ENCODE measurements at places on chromosomes 2 and 18.

DNA sequence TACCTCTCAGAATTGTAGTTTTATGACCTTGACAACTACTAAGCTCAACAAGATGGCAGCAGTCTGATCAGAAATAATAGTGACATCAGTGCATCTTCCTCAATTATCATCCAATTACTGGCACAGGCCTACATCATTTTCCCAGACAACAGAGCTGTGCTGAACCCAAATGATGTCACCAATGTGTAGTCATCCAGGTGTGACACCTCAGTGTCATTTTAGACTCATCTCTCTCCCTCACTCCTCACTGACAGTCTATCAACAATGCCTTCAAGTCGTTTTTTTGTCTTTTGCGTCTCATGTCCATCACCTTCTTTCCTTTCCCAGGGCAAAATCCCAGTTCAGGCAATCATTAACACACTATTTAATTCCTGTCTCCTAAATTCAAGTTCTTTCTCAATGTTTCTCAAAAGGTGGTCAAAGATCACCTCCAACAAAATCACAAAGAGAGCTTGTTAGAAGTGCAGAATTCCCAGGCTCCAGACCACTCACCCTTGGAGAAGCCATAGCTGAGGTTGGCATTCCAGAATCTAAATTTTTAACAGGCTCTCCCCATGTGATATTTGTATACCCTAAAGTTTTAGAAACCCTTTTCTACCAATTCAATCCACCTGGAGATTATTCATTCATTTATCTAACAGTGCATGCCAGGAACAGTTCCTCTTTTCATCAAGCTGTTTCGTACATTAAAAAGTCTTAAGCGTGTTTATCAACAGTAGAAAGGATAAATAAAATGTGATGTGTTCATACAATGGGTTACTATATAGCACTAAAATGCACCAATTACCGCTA, 125.3 kb upstream of the KLF7 start:
- DNase-seq = no peak

DNA sequence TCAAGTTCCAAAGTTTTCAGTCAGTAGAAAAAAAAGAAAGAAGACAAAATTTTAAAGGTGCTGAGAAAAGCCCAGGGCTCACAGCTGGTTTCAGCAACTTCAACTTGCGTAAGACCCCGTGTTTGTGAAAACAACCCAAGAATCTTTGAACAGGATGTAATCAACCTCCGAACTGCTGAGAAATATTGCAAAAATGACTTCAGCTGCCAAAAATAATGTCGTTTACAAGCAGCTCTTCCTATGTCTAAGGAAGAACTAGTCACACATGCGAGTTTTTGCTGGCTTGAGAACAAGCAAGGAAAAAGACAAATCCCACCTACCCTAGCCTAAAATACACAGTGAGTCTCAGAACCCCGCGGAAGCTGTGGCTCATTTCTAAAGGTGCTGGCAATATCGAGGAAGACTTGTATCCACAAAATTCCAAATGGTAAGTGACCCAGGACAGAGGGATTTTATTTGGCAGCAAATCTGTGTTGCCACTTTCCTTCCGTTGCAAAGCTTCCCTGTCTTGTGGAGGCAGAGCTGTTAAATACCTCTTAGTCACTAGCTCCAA, 59.8 kb upstream of the SLC8A1 start:
- DNase-seq = no peak

DNA sequence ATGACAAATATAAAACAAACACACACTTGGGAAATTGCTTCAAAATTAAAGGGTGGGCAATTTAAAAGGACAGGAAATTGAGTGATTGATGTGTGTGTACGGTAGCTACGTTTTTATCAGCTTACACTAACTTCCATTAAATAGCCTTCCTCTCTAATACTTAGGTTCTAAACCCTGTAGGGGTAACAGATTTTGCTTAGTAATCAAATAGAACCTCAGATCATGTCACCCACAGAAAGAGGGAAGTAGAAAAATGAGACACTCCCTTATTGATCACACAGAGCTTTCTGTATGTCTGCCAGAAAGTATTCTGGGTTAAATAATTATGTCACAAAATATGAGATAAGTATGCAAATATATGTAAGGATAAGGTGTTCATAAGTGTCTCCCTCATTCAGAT, 93.3 kb downstream of the ICA1L start:
- no peak for DNase-seq

GRCh38 chr2:189153619-189154018, 25.9 kb downstream of the COL5A2 start:
- no peak for DNase-seq

GRCh38 chr2:166491461-166491860, 2.6 kb downstream of the SCN7A start:
- DNase-seq = no peak

GRCh38 chr2:132420816-132421805, 4.5 kb downstream of the GPR39 start:
- DNase-seq = no peak

- DNase-seq = peak; percentile 13
Measured at GRCh38 chr2:233165895-233166661, 85.4 kb upstream of the ATG16L1 start.

DNA sequence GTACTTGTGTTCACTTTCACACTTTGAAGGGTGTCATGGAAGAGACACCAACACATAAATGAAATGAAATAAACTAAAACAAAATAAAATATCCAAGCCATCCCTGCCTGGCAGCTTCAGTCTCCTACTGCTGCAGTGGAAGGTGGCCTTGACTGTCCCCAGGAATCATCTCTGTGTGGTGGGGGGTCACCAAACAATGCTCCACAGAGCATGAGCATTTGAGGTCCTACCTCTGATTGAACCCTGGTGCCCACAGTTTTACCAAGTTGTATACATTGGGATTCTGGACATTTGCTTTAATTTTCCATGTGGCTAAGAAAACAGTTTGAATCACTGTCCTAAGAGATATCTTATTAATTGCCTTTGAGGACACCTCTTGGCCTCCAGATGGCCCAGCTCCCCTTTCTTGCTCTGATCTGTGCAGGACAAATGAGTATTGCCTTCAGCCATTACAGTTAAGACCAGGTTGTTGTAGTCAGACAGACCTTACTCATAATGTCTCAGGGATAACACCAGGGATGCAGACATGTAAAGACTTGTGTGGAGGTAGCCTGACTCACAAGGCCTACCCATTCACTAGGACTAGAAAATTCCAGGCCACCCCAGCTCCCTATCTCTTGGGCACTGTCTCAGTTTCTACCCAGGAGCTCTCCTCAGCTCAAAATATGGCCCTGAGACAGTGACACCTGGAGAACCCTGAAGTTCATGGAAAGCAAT, 195.0 kb downstream of the MYCN start:
- DNase-seq = no peak

- DNase-seq = no peak
Measured at GRCh38 chr2:171566753-171567152, 44.5 kb downstream of the CYBRD1 start.

GRCh38 chr2:214904634-214905033, 95.2 kb upstream of the BARD1 start:
- no peak for DNase-seq

GRCh38 chr2:64538764-64539433, 14.8 kb downstream of the AFTPH start:
- DNase-seq = no peak

- DNase-seq = no peak
Measured at GRCh38 chr2:213691351-213691750, 407.1 kb downstream of the SPAG16 start.

DNA sequence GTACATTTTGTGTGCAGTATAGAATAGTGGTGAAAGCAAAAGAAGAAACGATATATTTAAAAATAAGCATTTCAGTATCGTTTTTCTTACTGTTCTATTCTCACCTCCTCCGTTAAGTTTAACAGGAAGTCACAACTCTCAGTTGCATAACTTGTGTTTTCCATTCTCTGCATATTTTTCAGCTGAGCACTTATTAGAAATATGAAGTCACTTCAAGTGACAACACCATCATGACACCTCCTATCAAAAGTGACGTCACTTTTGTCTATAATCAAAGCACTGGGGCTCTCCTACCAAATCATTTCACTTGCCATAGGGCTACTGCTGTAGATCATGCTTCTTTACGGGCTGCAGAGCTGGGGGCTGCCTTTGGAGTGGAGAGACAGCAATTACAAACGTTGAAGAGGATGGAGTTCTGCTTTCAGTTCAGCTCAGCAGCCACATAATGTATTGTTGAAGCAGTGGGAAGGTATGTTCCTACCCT, 36.3 kb downstream of the STAT4 start:
- DNase-seq = no peak

- DNase-seq = no peak
Measured at GRCh38 chr2:45816272-45816671, 164.8 kb downstream of the PRKCE start.

GRCh38 chr2:230312638-230313037, 14.4 kb upstream of the SP140L start:
- no peak for DNase-seq

GRCh38 chr2:220646424-220646823, 925.7 kb downstream of the EPHA4 start:
- DNase-seq = no peak

- no peak for DNase-seq
Measured at GRCh38 chr2:234682492-234683228, 185.8 kb upstream of the ARL4C start.

DNA sequence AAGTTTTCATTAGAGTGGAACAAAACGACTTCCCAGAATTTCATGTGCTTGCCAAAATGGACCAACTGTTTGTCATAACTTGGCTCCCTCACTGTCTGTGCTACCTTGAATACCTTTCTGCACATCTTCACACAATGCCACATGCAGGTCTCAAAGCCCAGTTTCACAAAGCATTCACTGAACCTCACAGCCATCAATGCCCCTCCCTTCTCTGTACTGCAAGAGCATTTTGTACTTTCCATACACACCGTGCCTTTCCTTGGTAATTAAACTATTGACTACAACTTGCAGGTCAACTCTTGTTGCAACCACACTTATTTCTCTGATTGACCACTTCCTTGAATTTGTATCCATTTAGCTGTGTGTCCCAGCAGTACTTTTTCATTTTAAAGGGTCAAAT, 50.5 kb downstream of the PAX3 start:
- DNase-seq = no peak

DNA sequence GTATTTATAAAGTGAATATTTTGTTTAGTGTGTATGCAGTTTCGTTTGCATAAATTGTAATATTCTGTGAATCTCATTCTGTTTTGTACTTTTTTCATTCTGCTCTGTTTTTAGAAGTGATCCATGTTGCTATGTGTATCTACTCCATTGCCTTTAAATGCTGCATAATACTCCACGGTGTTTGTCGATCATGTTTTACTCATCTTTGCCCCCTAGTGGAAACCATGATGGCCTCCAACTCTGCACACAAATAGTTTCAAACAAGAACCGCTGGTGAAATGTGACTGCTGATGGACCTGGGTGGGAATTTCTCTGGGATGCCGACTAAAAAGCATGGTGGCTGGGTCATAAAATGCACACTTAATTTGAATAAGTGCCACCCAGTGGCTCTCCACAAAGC, 32.0 kb upstream of the SKOR2 start:
- no peak for DNase-seq

DNA sequence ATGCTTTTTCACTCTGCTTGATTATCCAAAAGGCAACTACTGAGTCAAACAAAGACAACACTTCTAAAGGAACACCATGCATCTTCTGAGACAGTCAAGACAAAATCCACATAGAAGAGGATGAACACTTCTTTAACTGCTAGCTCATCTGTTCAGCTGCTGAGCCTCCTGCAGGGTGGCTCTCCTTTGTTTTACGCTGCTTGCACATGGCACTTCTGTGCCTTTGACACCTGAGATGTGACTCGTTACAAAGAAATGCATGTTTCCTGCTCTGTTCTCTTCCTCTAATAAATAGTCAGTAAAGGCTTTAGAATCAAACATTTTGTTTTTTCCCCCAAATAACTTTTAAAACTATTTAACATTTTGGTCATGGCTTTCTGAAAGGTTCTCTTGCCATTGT, 1129.4 kb downstream of the TDRD15 start:
- no peak for DNase-seq

- no peak for DNase-seq
Measured at GRCh38 chr2:169672406-169672805, 21.8 kb downstream of the CFAP210 start.

DNA sequence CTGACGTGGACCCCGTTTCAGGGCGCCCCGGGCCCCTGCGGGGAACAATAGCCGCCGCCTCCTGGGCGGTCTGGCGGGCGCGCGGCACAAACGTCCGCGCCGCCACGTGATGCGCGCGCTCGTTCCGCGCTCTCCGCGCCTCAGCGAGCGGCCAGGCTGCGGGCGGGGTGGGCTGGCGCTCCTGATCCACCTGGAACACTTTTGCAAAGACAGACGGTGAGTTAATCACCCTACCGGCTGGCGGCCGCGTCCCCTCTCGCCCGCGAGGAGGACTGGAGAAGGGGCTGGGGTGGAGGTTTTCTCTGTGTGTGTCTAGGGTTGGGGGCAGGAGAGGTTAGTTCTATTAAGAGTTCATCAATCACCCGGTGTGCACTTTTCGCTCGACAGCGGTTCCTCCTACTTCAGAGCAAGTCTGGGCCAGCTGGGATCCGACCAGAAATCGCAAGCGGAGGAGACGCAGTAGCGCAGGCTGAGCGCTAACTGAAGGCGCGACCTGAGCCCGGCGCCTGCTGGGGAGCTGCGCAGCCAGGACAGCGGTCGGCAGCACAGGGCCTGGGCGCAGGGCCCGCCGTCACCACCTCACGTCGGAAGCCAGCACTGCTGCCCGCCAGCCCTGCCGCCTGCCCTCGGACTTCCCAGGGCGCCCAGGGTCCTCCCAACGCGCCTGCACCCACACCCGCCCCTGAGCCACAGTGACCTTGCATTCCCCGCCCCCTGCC, 10.3 kb upstream of the HOXD1 start:
- DNase-seq = no peak

GRCh38 chr2:235506291-235506996, 12.6 kb downstream of the AGAP1 start:
- DNase-seq = no peak

- no peak for DNase-seq
Measured at GRCh38 chr2:191234376-191234775, 10.8 kb upstream of the MYO1B start.

GRCh38 chr18:36663312-36663711, 165.5 kb downstream of the TPGS2 start:
- DNase-seq = no peak

DNA sequence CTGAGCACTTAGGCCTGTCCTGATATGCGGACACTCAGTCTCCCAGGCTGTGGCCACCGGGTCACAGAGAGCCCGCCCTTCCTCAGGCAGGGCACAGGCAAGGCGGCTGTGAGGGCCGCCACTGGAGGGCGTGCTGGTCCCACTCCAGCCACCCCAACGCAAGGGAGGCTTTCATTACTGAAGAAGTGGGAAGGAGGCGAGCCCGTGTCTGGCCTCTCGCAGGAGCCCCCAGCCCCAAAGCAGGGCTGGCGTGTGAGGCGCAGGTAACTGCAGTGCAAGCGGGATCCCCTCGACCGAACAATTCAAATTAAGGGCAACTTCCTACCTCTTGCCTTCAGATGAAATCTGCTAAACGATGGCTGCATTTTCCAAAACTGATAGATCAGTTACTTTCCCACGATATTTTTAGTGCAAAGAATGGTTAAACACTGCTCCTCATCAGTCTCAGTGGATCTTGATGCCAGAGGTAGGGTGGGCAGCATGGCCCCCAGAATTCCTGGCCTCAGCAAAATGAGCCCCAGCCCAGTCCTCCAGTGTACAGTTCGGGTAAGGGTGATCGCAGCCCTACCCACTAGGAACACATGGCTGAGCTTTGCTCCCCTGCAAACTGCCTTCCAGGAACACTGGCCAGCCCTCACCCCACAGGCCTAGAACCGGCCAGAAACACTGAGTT, 97.2 kb downstream of the SEPTIN10 start:
- DNase-seq = no peak

GRCh38 chr2:168971261-168971660, 59.9 kb downstream of the ABCB11 start:
- DNase-seq = no peak

GRCh38 chr2:123715467-123715982, 309.6 kb upstream of the CNTNAP5 start:
- no peak for DNase-seq

All from stimulated activated CD8-positive, alpha-beta memory T cell treated with anti-CD3 and anti-CD28 coated beads, Interleukin-2, amount 100 ng/mL, for 48 hours (primary cell).